Small intestine (tissue), 16 donors: ENCODE measurements at places on chromosomes 6 and 20.
A peak's percentile ranks its signal among the peaks of the same experiment; 100 is the strongest.

GRCh38 chr6:117459204-117459944, 23.1 kb upstream of the DCBLD1 start:
- H3K27me3 ChIP-seq, result no peaks in the 10 kb centered on the region
- no peak overlapping the region for H3K27ac ChIP-seq
- no peak for DNase-seq
- H3K4me1 ChIP-seq, result peaks cover 10% of the 10 kb centered on the region

- H3K27ac ChIP-seq, result no peak overlapping the region
- DNase-seq, result peak; percentile 45
- no peaks in the 10 kb centered on the region for H3K27me3 ChIP-seq
- no peak overlapping the region for H3K4me3 ChIP-seq
- H3K4me1 ChIP-seq, result peaks cover 5% of the 10 kb centered on the region
- H3K36me3 ChIP-seq, result no peaks in the 10 kb centered on the region
These were observed 95.3 kb upstream of the ARMC2 start for GRCh38 chr6:108752733-108753590.

- no peak overlapping the region for H3K4me3 ChIP-seq
- no peaks in the 10 kb centered on the region for H3K36me3 ChIP-seq
- no peak for DNase-seq
- no peaks in the 10 kb centered on the region for H3K27me3 ChIP-seq
- no peak overlapping the region for H3K27ac ChIP-seq
- no peaks in the 10 kb centered on the region for H3K4me1 ChIP-seq
These were observed 113.7 kb downstream of the FAM217A start for GRCh38 chr6:3965071-3965718.

DNA sequence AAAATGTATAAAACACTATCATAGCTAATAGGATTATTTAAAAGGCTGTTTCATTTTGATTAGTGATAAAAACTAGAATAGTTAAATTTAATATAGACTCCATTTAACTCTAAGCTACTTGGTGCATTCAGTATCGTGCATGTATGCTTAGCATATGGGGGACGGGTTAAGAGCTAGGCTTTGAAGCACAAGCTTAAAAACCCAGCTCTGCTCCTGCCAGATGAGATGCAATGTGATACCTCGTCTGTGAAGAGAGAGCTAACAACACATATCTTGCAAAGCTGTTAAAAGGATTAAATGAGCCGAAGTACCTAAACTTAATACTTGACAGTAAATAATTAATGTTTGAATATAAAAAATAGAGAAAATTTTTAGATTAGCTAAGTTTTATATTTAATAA, 42.2 kb downstream of the DTNBP1 start:
- H3K4me1 ChIP-seq, result peaks cover 2% of the 10 kb centered on the region
- no peak overlapping the region for H3K4me3 ChIP-seq
- DNase-seq, result no peak
- H3K27ac ChIP-seq, result no peak overlapping the region

DNA sequence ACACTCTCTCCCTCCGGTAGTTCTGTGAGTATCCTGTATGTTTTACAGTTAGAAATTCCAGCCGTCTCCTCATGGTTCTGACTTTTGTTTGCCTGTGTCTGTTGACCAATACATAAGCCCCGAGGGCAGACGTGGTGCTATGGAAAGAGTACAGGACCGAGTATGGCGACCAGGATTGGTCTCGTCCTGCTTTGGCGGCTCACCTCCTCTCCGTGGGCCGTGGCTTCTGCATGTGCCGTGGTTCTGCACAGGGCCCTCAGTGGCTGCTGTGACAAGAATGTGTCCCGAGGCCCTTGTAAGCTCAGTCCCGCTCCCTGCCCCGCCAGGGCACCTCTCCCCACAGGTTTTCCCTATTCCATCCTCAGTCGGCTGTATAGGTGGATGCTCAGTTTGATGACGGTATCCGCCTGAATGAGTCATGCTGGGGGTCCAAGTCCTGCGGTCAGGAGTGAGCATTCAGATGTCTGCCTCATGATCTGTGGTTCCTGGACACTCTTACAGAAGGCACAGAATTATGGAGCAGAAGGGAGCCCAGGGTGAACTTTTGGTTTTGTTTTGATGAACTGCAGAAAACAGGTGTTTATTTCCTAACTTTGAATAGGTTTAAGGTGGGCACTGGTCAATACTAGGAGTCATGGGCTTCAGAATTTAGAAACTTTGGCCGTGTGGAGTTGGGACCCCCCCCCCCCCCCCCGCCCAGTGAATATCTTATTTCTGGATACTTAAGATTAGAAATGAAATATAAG, 1.2 kb downstream of the ARFGAP1 start:
- no peaks in the 10 kb centered on the region for H3K27me3 ChIP-seq
- no peak overlapping the region for H3K27ac ChIP-seq
- H3K4me1 ChIP-seq, result no peaks in the 10 kb centered on the region

GRCh38 chr6:101613556-101613955, 220.0 kb downstream of the GRIK2 start:
- H3K4me3 ChIP-seq, result no peak overlapping the region
- no peaks in the 10 kb centered on the region for H3K27me3 ChIP-seq
- no peaks in the 10 kb centered on the region for H3K36me3 ChIP-seq
- no peaks in the 10 kb centered on the region for H3K4me1 ChIP-seq
- no peak overlapping the region for H3K27ac ChIP-seq

- peak; percentile 80 for DNase-seq
- H3K4me3 ChIP-seq, result no peak overlapping the region
- no peak overlapping the region for H3K27ac ChIP-seq
- H3K27me3 ChIP-seq, result no peaks in the 10 kb centered on the region
- H3K4me1 ChIP-seq, result peaks cover 26% of the 10 kb centered on the region
These were observed 52.3 kb upstream of the MLN start for GRCh38 chr6:33856031-33856590.

DNA sequence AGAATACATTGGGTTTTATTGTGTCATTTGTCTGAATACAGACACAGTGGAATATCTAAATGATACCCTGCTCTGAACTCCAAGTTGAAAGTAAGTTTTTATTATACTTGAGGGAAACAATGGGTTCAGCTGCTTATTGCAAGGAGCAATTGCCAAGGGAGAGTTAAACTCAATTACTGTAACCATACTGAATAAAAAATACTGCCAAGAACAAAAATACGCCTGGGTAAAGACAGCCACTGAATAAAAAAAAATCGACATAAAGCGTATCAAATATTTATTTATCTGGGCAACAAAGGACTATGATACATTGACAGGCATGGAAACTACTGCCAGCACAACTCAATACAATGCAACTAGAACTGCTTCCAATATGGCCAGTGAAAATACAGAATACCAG, 18.1 kb downstream of the TFAP2A start:
- peaks cover 86% of the 10 kb centered on the region for H3K27me3 ChIP-seq
- no peaks in the 10 kb centered on the region for H3K36me3 ChIP-seq
- no peaks in the 10 kb centered on the region for H3K4me1 ChIP-seq
- H3K4me3 ChIP-seq, result no peak overlapping the region

- no peak overlapping the region for H3K27ac ChIP-seq
- DNase-seq, result no peak
These were observed 3.5 kb upstream of the CDYL start for GRCh38 chr6:4772750-4773149.

- DNase-seq, result no peak
- no peak overlapping the region for H3K4me3 ChIP-seq
- H3K27ac ChIP-seq, result no peak overlapping the region
- no peaks in the 10 kb centered on the region for H3K4me1 ChIP-seq
- no peaks in the 10 kb centered on the region for H3K36me3 ChIP-seq
- no peaks in the 10 kb centered on the region for H3K27me3 ChIP-seq
These were observed 318.6 kb upstream of the RUNX2 start for GRCh38 chr6:45009576-45009975.
